Lung microvascular endothelial cell (primary cell): ENCODE measurements at places on chromosomes 1 and 21.
A peak's percentile ranks its signal among the peaks of the same experiment; 100 is the strongest.

DNA sequence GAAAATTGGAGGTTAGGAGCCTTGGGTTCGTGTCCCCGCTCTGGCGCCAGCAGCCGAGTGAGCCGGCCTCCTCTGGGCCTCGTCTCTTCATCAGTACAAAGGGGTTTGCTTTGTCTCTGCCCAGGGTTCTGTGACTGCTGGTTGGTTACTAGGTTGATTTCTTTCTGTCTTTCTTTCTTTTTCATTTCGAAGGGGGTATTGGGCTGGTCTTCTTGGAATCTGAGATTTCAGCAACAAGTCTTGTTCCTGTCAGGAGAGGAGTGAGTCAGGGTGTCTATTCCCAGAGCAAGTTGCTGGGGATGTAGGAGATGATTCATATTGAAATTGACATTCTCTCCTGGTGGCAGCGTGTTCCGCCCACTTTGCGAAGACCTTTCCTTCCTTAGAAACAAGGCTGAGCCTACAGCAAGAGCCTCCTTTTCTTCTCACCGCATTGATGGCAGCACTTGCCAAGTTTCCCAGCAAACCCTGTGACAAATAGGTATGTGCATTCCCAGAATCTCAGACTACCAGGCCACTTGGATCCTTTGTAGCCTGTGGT is 79.2 kb downstream of the MAN1C1 start:
- peak; percentile 90 for DNase-seq

GRCh38 chr1:172515436-172515835 is 17.5 kb upstream of the SUCO start:
- no peak for DNase-seq

GRCh38 chr1:92192246-92192645 is 25.5 kb upstream of the C1orf146 start:
- DNase-seq = no peak

DNA sequence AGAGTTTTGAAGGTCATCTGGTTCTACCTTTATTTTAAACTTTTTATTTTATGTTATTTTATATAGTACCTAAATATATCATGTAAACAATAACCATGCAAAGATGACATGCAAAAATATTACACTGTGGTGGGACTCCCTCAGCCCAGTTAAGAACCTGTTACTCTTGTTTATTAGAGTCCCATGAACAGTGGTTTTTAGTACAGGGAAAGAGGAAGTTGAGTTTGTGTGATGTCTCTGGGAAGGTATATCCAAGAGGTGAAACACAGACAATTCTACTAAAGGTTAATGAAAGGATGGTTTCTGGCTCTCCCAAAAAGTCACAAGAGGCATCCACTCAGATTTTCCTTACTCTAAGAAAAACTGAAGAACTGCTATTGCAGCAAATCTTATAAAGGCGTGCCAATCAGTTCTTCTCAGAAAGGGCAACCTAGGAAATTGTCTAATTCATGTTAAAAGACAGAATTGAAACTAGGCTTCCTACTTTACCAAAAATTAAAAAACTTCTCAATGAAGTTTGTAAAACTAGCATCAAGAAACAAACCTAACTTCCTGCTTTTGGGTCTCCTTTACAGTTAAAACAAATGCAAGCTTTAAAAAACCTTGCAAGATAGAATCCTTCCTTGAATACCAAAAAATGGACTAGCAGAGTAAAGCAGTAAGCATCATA is 19.9 kb downstream of the GFI1 start:
- DNase-seq = no peak

GRCh38 chr1:226809785-226810571 is 60.4 kb upstream of the PSEN2 start:
- no peak for DNase-seq

GRCh38 chr1:152906023-152906565 is 2.3 kb upstream of the IVL start:
- no peak for DNase-seq

- peak; percentile 48 for DNase-seq
Observed at GRCh38 chr1:94542088-94542870, 720 bp upstream of the F3 start.

DNA sequence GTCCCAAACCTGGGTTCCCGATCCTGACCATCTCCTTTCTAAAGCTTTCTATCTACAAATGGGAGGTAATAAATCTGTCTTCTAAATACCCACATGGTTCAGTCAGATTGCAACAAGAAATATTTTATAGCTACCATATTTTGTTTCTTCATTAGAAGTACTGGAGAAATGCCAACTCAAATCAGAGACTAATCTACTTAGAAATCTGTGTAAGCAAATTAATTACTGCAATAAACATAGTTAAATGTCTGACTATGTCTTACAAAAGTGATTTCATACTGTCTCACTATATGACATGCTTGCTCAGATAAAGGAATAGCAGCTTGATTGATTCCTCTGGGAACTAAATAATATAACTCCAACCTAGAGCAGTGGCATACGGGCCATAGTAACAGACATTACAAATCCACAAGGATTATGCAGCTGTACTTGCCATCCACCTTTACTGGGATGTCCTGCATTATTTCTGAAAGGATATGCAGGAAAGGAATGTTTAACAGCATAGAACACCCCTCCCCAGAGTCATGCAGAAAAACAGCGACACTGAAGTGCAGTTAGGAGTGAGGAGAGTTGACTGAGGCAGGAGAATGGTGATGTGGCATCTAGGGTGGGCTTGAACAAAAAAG is 80.3 kb downstream of the PCNX2 start:
- no peak for DNase-seq

DNA sequence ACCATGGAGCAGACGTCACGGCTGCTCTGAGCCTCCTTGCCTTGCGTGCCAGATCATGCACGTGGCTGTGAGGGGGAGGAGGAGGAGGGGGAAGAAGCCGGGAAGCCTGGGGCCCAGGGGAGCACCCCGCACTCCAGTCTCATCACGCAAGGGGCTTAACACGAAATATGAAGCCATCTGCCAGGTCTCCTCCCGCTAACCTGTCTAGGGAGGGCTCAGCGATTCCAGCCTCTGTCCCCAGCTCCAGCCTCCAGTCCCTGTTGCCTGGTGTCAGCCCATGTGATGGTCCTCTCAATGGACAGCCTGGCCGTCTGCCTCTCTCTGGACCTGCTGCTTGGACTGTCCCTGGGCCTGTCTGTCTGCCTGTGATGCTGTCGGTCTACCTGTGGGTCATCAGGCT is 22.5 kb upstream of the C1QA start:
- DNase-seq = no peak
